ENCODE measurements at places on chromosomes 2 and 18.

DNA sequence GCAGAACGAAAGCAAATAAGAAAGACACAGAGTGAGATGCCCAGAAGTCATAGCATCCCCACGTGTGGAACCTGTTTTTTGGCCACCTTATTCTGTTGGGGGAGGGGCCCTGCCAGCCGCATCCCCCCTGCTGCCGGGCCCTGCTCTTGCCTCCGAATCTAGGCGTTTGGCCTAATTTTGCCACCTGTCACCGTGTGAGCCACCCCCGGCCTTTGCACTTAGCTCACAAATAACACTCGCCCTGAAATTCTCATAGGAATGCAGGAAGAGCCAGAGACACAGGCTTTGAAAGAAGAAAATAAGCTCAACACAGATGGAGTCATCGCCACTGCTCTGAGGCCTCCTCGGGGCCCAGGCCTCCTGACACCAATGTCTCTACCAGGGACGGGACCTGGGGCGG lies 522.6 kb upstream of the SALL3 start:
- no peak for DNase-seq

GRCh38 chr18:58578835-58579560 lies 49.9 kb downstream of the ALPK2 start:
- no peak for DNase-seq

DNA sequence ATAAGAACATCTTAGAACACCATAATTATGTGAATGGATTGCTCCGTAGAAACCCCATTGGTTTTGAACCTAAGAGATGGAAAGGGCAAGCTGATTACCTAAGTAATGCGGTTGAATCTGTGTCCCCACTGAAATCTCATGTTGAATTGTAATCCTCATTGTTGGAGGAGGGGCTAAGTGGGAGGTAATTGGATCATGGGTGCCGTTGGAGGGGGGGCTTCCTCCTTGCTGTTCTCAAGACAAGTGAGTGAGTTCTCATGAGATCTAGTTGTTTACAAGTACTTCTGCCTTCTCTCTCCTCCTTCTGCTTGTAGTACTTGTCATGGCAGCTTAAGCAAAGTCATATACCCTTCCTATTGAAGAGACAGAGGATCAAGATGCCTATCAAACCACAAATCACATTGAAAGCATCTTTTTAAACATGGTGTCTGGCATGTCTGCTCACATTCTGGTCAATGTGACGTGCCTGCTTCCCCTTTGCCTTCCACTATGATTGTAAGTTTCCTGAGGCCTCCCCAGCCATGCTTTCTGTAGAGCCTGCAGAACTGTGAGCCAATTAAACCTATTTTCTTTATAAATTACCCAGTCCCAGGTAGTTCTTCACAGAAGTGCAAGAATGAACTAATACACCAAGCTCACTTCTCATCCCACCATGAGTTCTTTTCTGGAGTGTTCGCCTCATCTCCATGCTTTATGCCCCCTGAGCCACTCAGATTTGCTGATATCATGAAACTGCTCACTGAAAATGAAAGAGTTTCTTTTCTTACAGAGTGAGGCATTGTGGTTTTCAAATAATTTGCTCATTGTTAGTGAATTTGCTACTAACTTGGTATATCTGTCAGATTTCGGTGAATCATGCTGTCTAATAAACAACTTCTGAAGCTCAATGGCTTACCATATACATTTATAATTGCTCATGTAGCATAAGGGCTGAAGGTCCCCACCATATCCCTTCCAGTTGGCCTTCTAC lies 23.6 kb downstream of the KCNE4 start:
- DNase-seq: no peak

DNA sequence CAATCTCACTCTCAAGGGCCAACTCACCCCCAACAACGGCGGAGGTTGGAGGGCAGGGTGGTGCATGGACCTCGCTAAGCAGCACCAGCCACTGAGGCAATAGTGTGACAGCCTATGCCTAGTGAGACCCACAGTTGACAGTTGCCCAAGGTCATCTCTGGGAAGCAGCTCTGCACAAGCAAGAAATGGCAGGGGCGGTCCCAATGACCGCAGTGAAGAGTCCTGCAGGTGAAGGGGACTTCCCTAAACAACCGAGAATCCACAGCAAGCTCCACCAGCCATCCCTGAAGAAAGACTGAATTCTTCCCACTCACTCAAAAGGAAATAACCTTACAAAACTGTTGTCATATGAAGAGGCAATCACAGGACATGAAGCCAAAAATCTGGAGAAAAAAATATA lies 313.4 kb upstream of the ID2 start:
- DNase-seq: no peak

GRCh38 chr18:48300463-48300961 lies 108.7 kb downstream of the ZBTB7C start:
- no peak for DNase-seq

DNA sequence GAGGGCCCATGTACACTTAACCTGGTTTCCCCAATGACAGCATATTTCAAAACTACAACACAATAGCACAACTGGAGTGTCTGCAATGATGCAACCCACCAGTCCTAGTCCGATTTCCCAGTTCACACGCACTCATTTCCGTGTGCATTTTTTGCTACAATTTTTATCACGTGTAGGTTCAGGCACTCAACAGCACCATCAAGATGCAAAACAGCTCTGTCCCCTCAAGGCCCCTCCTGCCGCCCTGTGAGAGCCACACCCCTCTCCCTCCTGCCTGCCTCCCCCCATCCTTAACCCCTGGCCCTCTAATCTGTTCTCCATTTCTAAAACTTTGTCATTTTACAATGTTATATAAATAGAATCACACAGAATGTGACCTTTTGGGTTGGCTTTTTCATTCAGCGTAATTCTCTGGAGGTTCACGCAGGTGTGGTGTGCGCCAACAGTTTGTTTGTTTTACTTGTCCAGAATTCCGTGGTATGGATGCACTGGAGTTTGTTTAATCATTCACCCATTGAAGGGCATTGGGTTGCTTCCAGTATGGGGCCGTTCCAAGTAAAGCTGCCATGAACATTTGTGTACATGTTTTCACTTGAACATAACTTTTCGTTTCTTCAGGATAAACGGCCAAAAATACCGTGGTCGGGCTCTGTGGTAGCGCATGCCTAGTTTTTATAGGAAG lies 8.4 kb downstream of the KCNIP3 start:
- no peak for DNase-seq

DNA sequence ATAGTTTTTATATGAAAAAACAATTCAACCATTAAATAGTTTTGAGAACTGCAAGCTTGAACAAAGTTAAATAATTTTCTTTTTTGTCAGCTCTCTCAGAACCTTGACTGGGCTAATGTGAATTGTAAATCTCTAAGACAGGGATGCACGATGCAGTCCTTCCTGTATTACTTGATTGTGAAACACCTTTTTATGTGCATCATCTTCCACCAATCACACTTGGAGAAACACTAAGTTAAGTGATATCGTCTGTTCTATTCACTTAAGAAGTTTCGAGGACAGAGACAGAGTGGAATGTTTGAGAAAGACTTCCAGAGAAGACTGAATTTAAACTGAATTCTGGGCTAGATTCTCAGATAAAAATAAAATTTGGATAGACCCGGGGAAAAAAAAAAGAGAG lies 238.2 kb downstream of the MREG start:
- no peak for DNase-seq

DNA sequence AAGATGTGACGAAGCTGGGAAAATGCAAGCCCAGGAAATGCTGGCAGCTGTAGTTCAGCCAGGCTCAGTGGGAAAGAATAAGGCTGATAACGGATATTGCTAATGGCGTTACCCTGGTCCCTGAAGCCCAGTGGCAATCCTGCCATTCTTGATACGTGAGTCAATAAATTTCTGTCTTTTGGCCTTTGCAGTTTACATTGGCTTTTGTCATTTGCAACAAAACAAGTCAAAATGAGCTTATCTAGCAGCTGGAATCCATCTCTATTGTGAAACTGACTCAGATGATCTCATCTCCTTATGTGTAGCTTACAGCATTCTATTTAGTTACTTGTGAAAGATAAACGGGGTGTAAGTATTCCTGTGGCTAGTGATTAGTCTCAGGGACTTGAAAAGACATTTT lies 43.8 kb downstream of the ARL6IP6 start:
- DNase-seq: no peak

DNA sequence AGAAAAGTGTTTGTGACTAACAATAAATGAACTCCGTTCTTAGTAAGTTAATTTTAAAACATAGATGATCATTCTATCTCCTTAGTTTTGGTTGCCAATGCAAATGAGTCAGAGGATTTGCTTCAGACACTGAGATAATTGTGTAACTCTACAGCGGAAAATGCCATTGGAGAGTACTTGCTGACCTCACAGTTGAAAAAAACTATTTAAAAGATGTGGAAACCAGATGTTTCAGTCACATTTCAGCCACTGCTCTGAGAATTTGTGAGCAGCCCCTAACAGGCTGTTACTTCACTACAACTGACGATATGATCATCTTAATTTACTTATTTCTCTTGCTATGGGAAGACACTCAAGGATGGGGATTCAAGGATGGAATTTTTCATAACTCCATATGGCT lies at the start of gene TNFAIP6:
TNFAIP6 (plus strand) TSS at position 234 of the 400 bp plus-strand sequence; CDS start at position 309, 75 bp downstream.
- DNase-seq: no peak

DNA sequence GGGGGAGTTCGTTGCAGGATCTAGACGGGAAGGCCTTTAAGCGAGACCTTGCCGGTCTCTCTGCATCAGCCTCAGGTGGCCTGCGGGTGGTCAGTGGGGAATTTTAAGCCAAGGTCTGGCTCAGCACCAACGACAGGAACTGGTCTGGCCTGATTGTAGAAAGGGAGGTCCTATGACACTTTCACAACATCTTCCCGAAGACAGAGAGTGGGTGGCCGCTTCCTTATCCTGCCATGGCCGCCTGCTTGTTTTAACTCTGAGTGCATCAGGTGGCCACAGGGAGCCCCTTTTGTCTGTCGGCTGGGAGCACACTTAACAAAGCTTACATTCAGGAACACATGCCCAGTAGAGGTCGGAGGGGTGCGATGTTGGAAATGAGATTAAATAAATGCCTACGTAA lies 363.7 kb upstream of the MYT1L start:
- DNase-seq: no peak

- no peak for DNase-seq
These were observed 66.1 kb upstream of the FZD5 start for GRCh38 chr2:207835805-207836204.

DNA sequence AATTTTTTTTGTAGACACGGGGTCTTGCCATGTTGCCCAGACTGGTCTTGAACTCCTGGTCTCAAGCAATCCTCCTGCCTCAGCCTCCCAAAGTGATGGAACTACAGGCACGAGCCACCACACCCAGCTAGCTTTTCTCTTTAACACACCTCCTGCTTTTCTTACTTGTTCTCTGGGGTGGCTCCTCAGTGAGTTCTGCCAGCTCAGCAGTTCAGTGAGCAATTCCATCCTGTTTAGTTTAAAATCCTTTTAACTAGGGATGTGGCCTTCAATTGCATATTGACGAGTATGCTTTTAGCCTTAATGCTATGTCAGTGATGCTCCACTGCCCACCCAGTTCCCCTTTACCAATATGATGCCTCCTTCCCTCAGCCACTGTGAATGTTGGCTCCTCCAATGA lies 16.1 kb downstream of the ZNF397 start:
- no peak for DNase-seq

DNA sequence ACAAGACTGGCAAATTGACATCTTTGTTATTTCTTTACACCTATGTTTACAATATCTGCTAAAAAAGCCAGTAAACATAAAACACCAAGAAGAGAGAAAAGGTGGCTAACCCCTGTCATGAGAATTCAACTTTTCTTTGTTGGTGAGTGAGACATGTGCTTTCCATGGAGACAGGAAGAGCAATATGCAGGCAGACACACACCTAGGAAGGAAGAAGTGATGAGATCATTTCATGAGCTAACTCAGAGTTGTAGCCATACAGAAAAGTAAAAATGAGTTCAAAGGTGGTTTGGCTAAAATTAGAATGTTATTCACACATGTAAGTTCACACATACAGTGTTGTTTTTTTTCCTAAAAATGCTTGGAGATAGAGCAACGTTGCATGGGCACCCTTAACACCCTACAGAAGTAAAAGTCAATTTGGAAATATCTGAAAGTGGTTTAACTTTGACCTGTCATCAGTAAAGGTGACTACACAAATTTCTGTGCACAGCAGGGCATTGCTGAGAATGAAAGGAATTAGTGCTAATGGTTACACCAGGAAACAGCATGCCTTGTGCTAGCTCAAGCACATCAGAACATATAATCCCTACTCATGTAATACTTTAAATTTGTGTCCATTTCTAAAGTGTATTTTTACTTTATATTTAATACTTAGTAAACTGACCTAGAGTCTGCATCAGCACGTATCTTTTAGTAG lies 557.6 kb downstream of the CBLN2 start:
- DNase-seq: no peak

DNA sequence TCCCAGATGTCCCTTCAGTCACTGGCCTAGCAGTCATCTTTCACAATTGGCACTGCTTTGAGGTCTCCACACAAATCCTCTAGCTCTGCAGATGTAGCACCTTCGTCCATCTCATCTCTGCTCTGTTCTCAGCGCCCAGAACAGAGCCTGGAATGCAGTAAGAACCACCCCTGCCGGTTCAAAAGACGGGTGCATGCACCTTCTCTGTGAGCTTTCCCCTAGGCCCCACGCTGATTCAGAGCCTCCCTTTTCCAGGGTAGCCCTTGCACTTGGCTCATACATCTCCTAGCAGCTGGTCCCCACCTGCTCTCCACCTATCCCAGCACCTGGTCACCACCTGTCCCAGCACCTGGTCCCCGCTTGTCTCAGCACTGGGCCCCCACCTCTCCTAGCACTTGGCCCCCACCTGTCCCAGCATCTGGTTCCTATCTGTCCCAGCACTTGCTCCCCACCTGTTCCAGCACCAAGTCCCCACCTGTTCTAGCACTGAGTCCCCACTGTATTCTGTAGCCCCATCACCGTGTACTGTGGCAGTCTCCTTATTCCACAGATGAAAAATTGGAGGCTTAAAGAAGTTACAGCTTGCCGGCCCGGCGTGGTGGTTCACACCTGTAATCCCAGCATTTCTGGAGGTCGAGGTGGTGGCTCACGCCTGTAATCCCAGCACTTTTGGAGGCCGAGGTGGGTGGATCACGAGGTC lies 4.7 kb upstream of the KCNF1 start:
- no peak for DNase-seq

GRCh38 chr18:51236225-51236624 lies 38.7 kb upstream of the MEX3C start:
- no peak for DNase-seq

- no peak for DNase-seq
These were observed 5.9 kb upstream of the MRPL19 start for GRCh38 chr2:75640621-75641121.
